ENCODE measurements at places on chromosomes 6 and 20.

DNA sequence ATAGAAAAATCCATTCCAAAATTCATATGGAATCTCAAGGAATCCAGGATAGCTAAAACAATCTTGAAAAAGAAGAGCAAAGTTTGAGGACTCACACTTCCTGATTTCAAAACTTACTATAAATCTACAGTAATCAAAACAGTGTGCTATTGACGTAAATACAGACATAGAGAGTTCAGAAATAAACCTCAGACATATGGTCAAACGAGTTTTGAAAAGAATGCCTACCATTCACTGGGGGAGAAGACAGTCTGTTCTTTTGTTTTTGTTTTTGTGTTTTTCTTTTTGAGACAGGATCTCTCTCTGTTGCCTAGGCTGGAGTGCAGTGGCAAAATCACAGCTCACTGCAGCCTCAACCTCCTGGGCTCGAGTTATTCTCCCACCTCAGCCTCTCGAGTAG is 25.3 kb upstream of the PROKR2 start:
- DNase-seq, result no peak

- DNase-seq, result no peak
Measured at GRCh38 chr6:167894965-167895364, 68.3 kb downstream of the AFDN start.

- DNase-seq, result no peak
Measured at GRCh38 chr6:118377711-118378414, 170.2 kb upstream of the PLN start.

- DNase-seq, result no peak
Measured at GRCh38 chr6:105691971-105692370, 289.1 kb upstream of the PREP start.

DNA sequence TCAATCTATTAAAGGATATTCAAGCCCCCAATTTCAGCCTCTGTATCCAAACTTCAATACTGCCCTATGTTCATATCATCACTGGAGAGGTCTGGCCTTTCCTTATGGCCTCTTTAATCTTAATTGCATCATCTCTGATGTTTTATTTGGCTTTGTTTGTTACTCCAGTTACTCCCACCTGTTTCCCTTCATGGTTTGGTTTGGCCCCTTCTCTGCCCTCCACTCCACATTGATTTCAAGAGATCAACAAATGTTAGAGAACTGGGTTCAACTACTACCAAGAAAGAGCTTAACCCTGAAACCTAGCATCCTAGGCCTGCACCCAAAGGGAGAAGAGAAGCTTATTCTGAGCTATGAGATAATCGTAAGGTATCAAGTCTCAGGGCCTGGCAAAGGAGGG is 221.6 kb downstream of the LAMA2 start:
- no peak for DNase-seq

DNA sequence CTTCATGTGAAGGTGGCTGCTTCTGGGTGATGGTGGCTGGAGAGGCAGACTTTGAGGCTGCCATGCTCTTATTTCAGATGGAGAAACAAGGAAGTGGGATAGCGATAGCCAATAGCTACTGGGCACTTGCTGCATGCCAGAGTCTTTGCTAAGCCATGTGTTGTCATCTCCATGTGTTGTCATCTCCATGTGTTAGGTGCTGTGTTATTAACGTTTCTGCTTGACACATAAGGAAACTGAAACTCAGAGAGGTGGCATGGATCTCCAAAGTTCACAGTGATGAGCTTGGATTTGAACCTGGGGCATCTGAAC is 16.9 kb downstream of the KIAA1755 start:
- DNase-seq, result no peak

GRCh38 chr6:27286141-27286540 is 25.9 kb downstream of the POM121L2 start:
- DNase-seq, result no peak

DNA sequence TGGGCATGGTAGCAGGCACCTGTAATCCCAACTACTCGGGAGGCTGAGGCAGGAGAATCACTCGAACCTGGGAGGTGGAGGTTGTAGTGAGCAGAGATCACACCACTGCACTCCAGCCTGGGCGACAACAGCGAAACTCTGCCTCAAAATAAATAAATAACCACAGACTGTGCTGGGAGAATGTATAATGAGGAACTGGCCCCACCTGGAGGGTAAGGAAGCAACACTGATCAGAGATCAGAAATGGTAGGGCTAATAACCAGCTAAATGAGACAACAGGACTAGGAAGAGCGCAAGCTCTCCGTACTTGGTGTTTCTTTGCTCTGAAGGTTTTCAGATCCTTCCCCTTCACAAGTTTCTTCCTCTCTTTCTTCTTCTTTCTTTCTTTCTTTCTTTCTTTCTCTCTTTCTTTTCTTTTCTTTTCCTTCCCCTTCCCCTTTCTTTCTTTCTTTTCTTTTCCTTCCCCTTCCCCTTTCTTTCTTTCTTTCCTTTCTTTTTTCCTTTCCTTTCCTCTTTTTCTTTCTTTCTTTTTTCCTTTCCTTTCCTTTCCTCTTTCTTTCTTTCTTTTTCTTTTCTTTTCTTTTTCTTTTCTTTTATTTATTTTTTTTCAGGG is 14.6 kb downstream of the CCM2L start:
- DNase-seq, result no peak

GRCh38 chr20:52291109-52291508 is 99.5 kb upstream of the ZFP64 start:
- no peak for DNase-seq

GRCh38 chr6:143694560-143694959 is 16.8 kb downstream of the PHACTR2 start:
- no peak for DNase-seq

- DNase-seq, result no peak
Measured at GRCh38 chr6:154986787-154987235, 8.3 kb upstream of the TIAM2 start.

GRCh38 chr6:34062815-34063214 is 83.1 kb downstream of the GRM4 start:
- DNase-seq, result no peak

DNA sequence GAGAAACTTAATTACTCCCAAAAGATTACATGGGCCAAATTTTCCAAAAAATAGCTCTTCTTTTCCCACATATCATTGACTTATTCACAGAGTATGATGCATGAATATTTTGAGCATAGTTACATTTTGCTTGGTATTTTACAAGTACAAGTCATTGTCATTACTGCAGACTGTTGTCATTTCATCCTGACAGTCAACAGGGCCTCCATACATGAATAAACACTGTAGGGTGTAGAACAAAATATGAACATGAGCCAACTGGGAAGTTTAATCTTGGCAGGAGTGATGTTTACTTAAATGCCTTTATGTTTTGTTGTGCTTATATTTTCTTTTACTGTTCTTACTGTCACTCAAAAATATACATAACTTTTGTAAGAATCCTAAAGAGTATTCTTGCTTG is 340.7 kb downstream of the ADGRB3 start:
- no peak for DNase-seq

- DNase-seq, result peak; percentile 9
Measured at GRCh38 chr6:113599444-113599843, 257.7 kb upstream of the MARCKS start.

GRCh38 chr6:158323561-158323958 is 11.3 kb downstream of the TULP4 start:
- no peak for DNase-seq

DNA sequence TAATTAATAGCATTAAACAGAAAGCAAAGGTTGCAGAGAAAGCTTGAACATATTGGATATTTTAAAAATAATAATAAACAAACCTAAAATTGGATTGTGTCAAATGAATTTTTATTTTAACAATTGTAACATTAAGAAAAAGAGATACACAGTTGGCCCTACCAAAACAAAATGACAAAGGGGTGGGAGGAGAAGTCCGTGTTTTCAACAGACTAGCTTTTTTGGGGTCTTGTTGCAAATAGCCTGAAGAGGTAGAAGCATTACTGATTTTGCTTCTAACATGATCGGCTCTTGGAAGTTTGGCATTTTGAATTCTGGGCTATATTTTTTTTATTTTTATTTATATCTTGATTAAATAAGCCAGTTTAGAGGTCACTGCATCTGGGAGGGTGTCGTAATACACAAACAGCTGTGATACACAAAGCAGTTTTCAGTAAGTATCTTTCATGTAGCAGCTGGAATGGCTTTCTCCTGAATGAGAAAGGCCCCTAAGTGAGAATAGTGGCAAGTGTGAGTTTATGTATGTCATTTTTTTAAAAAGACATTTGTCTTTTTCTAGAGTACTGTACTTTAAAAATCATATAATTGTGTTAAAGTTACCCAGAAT is 85.5 kb upstream of the ZNF217 start:
- DNase-seq, result no peak

DNA sequence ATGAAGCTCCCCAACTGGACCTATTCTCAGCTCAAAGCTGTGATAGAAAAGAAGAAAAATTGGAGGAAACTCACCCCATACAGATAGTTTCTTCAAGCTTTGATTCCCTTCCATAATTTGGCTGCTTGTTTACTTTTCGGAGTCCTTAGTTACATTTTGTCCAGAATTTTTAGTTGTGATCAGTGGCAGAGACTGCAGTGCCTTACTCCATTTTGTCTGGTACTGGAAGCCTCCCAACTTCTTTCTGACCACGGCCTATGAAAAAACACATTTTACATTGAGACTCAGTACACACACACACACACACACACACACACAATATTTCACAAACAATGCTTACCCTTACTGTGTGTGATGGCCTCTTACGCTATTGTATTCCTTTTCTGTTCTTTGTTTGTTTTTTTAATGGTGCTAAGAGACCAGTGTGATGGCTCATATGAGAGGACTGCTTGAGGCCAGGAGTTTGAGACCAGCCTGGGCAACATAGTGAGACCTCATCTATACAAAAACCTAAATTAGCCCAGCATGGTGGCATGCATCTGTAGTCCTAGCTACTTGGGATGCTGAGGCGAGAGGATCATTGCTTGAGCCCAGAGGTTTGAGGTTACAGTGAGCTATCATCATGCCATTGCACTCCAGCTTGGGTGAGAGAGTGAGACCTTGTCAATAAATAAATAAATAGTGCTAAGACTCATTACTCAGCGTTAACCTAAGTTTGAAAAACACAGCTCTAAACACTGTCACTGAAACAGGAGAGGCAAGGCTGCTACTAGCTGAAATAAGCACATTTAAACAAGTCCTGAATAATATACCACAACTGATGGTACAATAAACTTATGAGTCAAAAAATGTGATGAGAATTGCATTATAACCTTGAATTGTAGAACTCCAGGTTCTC is 13.8 kb upstream of the RNF8 start:
- no peak for DNase-seq

- no peak for DNase-seq
Measured at GRCh38 chr6:45676380-45676779, 298.6 kb upstream of the SUPT3H start.

DNA sequence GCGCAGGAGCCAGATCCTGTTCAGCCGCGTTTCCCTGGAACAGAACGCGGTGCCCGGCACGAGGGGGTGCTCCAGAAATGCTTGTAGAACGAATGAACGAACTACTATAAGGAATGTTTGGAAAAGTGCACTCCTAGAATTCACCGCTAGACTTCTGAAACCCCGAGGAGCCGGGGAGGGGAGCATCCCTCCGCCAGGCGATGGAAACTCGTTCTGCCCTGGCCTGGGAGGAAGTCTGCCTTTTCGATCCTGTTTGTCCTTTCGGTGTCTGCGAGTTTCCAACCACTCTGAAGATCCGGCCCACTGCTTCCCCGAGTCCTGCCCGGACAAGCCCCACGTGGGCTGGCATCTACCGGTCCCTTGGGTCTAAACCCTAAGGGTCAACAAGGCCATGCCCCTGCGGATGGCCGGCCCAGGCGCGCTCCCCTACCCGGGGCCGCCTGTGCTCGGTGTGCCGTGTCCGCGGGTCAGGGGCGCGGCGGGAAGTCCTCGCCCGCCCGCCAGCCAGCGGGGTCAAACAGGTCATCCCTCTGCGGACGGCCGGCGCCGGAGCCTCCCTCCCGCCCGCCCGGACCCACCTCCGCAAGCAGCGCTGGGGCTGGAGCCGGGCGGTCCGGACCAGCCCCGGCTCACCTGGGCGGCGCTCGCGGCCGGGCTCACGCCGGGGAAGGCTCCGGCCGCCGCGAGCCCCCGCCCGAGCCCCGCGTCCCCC is 526 bp downstream of the SULF2 start:
- DNase-seq, result peak; percentile 47

DNA sequence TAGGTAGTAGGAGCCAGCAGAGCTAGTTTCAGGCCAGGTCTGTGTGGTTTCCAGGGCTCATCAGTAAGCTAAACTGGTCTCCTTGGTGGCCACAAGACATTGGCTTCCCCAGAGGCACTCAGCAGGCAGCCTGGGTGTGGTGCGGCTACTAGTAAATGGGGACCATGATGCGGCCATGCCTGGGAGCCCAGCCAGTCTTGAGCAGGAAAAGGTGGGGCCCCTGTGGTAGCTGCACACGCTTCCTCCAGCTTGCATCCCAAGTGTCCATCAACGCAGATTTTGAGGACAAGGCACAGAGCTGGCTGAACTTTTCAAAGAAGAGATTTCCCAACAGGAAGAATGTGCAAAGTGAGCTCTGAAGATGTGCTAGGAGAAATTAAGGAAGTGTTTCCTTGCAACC is 107.4 kb upstream of the NAA20 start:
- no peak for DNase-seq

DNA sequence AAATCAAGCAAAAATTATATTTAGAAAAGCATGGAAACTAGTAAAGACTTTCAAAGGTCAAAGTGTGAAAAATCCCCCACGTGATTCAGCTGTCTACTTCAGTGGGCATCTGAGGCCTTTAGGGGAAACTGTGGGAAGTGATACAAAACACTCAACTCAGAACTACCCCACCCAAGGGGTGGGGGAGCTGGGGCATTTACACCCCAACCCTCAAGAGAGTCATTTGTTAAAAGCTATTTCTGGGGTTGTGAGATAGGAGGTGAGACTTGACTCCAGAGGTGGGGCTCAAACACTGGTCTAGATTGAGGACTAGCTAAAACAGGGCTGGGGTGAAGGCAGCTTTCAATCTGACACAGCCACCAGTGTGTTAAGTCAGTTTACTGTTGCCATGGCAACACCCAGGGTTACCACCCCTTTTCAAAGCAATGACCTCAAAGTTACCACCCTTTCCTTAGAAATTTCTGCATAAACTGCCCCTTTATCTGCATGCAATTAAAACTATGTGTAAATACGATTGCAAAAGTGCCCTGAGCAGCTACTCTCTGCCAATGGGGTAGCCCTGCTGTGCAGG is 9.9 kb upstream of the GTSF1L start:
- no peak for DNase-seq

DNA sequence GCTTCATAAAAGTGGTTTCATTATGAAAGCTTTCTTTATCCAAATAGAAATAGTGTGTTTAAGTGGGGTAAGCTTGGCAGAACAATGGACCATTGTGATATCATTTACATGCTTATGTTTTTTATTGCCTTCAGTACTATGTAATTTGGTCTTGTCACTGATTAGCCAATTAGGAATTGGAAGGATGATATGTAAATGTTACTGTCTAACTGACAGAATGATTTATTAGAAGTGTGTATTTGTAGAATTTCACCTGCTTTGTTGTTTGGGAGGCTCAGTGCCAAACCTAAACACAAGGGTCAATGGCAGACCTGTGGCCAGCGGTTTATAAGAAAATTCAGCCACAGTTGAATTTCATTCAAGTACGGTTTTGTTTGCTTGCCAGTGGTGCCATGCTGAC is 39.0 kb downstream of the AIG1 start:
- no peak for DNase-seq

GRCh38 chr6:54900666-54901065 is 54.1 kb downstream of the FAM83B start:
- no peak for DNase-seq

All from kidney glomerular epithelial cell (primary cell).